ENCODE measurements at places on chromosomes 16 and 17.

- DNase-seq = peak; percentile 50
Measured at GRCh38 chr17:39867084-39867879, 720 bp upstream of the ZPBP2 start.

DNA sequence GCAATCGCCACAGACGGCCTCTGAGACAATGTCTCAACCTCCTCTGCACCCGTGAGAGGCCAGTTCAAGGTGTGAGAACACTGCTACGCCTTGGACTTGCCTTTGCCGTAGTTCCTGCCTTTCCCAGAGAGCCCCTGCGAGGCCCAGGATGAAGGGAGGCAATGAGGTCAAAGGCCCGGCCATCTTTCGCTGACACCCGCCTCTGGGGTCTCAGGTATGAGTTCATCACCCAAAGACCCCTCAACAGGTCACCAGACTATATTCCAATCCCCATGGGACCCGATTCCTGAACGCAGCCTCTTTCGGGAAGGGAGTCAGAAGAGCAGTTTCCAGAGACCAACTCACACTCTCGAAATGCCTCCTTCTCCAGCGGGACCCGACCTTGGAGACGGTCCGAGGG is 573.5 kb downstream of the KCNJ18 start:
- no peak for DNase-seq

GRCh38 chr17:78390241-78391050 is 12.0 kb downstream of the PGS1 start:
- DNase-seq = no peak

DNA sequence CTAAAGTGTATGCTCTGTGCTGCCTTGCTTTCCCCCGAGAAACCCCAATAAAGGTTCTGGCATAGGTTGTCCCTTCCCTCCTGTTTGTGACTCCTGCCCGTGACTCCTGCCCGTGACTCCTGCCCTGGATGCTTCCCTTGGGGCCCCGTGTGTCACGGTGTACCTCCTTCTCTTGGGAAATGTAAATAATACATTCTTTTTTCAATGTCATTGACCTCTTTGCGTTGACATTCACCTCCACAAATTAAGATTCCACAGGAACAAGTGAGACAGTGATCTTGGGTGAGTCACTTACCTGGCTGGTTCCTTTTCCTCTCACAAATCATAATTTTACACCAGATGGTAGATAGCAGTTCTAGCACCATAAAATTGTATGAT is 632 bp downstream of the CCL15 start:
- no peak for DNase-seq

DNA sequence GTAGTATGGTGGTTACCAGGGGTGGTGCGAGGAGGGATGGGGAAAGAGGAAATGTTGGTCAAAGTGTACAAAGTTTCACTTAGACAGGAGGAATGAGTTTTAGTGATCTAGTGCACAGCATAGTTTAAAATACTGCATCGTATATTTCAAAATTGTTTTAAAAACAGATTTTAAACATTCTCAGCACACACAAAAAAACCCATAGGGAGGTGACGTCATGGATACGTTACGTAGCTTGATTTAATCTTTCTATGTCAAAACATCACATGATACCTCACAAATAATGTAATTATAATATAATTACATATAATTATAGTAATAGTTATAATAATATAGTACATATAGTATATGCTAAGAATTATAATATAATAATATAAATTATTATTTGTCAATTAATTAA is 614.2 kb downstream of the TMEM114 start:
- DNase-seq = no peak

DNA sequence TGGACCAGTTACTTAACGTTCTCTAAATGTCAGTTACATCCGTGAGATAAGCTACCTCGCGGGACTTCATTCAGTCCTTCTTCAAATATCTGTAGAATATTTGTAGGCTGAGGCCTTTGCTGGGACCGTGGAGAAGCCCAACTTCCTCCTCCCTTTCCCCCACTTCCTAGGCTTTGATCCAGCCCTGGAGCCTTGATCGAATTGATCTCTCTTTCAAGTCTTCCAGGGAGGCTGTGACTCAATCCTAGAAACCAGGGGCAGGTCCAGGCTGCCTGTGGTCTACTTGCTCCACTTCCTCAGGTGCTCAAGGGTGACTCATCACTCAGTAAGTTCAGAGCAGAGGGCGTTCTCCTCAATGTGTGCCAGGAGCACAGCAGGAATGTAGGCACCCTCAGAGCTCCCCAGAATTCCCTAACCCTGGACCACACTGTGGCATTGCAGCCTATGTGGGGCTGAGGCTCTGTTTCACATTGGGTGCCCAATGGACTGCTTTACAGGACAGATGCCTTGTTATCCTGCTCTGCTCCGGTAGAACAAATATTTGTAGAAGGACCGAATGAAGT is 11.2 kb upstream of the CEP20 start:
- DNase-seq = no peak

DNA sequence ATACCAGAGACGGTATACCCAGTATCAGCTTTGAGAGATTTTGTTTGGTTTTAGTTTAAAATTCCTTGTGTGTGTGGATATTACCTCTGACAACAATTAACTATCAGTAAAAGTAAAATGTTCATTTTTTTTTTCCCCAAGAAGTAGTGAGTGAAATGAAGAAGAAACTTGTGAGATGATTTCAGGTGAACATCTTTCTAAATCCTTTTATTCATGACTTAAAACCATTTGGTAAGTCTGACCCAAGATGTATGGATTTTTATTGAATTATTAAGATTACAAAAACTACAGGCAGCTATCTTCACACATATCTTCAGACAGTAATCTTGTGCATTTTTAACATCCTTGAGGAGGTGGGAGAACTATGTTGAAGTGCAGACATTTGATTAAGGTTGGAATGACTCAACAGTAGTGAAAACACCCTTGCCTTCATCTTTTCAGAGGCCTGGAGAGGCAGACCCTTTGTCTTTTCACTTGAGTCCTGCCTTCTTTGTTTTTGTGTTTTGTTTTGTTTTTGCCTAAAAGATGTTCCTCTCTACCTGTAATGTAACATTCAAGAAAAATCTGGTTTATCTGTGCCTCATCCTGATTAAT is 240.3 kb upstream of the TBX2 start:
- DNase-seq = no peak

GRCh38 chr16:88068476-88069396 is 117.5 kb downstream of the BANP start:
- DNase-seq = no peak

DNA sequence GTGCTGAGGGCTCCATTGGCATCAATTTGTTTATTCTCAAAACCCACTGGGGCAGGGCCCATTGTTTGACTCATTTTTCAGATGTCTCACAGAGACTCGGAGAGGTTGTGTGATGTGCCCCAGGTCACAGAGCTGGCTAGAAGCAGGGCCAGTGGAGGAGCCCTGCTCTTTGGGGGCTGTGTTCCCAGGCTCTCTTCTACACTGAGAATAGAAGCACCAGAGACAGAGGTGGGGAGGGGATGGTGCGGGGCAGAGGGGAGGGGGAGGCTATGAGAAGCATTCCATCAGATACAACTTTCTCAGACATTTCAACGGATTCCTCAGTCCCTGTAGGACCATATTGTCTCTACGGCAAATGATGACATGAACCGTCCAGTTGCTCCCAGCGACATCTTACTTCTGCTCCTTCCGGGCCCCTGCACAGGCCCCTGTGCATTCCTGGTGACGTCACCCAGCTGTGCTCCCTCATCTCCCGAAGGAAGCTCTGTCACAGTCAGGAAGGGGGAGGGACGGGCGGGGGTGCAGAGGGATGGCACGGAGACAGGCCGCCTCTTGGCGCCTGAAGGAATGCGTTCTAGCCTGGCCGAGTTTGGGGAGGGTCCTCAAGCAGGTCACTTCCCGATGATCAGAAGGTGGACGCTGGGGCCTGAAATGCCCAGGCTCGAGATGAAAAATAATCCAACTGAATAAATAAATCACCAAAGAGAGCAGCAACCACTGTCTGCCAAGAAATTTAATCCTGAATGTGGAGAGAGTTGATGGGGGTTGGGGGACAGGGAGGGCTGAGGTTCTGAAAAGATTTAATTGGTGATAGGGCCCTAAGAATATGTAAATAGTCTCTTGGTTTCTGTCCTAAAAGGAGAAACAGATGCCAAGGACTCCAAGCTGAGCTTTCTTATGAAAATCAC is 114.1 kb downstream of the NOG start:
- DNase-seq = no peak

- peak; percentile 79 for DNase-seq
Measured at GRCh38 chr17:30550512-30551273, 73.5 kb downstream of the GOSR1 start.

DNA sequence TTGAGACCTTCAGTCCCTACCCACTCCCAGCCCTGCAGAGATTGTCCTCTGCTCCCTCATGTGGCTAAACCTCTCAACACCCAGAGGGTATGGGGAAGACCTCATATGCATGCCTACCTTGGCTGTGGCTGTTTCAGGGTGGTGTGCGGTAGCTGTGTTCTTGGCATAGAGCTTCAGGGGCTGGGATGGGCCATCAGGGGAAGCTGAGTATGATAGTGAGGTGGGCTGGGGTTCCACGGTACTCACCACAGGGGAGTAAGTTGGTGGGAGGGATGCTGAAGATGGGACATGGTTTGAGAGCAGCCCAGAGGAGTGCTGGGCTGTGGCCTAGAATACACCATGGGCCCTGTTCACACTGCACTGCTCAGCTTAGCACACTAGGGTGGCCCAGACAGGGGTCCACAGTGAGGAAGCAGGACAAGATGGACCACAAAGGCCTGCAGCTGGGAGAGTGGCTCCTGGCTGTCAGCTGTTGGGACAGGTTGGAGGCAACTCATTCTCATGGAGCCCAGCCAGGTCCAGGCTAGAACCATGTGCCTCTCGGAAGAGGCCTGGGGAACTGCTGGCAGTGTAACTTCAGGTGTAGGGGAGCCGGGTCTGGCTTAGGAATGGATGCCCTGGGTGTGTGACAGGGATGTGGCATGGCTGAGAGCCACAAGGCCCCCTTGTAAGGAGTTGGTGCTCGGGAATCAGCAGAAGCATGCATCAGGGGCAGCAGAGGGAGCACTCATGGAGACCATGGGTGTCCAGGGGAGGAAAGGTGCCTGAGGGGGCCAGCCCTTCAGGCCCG is 3.1 kb downstream of the MFAP4 start:
- DNase-seq = no peak

GRCh38 chr16:69904495-69905170 is 46.5 kb upstream of the CLEC18A start:
- DNase-seq = no peak

GRCh38 chr16:1754204-1754603 is 17.1 kb downstream of the NME3 start:
- no peak for DNase-seq

DNA sequence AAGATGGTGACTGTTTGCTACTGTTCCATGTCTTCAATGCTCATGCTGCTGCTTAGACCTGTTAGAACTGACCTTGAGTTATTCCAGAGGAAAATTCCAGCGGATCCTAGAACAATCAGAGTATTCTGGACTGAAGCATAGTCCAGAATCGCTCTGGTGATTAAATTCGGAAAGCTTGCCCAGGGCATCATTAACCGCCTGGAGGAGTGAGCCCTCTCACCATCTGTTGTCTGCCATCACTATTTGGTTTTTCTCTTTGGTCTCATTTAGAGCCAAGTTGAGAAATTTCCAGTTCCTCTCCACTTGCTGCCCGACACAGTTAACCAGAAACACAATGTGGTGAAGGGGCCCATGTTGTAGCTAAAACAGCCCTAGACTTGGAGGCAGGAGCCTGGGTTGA is 104.1 kb downstream of the BMERB1 start:
- no peak for DNase-seq

DNA sequence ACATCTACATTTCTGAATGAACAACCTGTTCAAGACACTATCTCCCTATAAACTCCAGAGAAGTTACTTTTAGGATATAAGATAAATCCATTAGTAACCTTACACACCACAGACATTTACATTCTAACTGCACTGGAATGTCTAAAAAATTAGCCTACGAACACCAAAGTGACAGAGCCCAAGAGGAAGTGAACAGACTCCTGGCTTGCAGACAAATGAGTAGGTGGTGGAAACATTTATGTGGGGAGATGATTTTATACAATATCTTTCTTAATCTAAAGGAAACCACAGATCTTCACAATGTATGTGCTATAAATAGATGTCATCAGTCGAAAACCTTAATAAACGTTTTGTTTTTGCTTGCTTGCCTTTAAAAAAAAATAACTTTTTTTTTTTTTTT is 18.8 kb downstream of the ZNF652 start:
- no peak for DNase-seq

DNA sequence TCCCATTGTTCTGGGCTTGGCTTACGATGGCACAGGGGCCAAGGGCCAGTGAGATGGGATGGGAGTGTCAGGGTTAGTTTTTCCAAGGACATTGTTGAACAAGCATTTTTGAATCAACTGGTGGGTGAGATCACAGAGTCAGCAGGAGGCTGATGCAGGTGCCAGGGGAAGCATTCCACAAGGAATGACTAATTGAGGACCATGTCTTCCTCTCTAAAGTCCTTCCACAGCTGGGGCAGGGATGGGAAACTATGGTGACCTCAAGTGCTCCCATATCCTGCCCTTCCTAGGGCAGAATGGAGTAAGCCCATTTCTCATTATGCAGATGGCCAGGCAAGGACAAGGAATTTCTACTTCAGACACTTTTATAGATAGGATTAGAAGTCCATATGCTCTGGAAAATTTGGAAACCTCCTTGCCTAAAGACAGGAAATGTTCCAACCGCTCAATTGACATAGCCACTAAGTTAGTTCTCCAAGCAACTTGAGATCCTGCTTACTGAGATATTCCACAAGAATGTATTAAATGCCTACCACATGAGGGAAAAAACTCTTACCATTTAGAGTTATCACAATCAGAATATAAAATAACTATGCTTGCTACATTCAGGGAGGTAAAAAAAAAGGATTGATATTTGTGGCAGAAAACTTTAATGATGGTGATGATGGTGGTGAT is 21.2 kb upstream of the ENGASE start:
- DNase-seq = no peak

- no peak for DNase-seq
Measured at GRCh38 chr17:21387616-21388015, 11.5 kb downstream of the KCNJ12 start.

- DNase-seq = no peak
Measured at GRCh38 chr16:57807252-57807967, 5.1 kb upstream of the KIFC3 start.

GRCh38 chr16:77555791-77556190 is 121.0 kb upstream of the ADAMTS18 start:
- DNase-seq = no peak

DNA sequence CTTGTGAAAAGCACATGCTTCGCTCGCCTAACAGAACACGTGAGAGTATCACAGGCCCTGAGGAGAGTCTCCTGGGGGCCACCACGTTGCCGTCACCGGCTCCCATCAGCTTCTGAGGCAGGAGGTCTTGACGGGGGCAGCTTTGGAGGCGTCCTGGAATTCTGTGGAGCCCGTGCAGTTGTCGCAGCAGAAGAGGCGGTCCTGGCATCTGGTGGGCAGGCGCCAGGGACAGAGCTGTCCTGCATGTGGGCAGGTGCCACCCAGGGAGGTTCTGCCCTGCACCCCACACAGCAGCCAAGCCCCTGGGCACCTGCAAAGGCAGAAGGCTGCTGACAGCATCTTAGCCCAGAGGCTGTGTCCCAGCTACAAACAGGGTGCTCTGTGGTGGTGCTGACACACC is 99.0 kb upstream of the CREBBP start:
- DNase-seq = no peak
